Right lobe of liver (tissue), 6 donors: ENCODE measurements at places on chromosomes 7 and 10. TPM values are rescaled to one million over a fixed set of nuclear protein-coding genes. Genes with fewer than 3 reads are reported as not detected.

MORN4 gene
- 1.1 TPM for total RNA-seq

ZNF467 gene
- total RNA-seq = 3.6 TPM

SUPV3L1 gene
- total RNA-seq = 18.4 TPM

LANCL2 gene
- total RNA-seq = 7.5 TPM

ADRB1 gene
- total RNA-seq = not detected
